ENCODE measurements at places on chromosomes 7 and 10.

DNA sequence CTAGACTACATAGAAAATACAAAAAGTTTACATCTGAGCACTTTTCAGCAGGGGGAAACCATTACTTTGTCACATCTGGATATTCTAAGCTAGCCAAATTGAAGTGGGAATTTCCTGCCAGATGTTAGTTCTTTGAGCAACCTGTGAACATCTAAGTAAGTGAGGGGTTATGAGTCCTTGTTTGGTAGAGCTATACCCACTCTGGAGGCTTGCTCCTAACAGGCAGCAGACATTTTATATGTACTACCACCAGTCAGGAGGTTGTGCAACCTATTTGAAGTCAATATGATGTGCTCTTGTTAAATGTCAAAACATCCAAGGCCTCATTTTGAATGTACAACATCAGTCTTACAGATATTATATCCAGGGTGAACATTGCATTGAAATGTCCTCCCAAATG is 143.3 kb upstream of the KAT6B start:
- DNase-seq: no peak

DNA sequence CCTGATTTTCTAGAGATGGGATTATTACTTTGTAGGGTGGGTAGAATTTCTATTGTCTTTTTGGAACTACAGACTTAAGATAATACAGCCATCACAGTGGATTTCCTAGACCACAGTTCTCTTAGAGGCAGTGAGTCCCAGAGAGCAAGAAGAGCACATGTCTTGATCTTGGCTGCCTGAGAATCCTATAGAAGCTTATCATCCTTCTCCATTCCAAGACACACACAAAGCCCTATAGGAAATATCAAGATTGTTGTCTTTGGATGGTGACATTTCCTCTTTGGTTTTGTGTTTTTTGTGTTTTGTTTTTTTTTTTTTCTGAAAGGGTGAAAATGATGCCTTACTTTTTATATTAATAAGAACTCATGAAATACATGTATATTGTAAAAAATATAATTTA is 143.1 kb downstream of the AHR start:
- no peak for DNase-seq

DNA sequence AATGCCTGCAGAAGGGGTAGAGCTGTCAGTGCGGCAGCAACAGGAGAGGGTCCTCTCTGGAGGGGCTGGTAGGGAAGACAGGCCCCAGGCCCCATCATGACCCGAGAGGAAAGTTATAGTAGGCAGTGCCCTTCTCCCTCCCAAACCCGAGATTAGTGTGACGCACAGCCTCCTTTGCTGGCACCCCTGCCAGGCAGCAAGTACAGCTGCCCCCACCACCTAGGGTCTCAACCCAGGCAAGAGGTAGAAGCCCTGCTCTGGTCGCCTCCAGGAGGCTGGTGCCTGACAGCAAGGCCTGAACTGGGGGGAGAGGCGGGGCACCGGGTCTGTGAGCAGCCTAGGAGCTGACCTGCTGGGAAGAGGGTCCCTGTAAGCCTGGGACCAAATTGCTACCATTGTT is 15.5 kb downstream of the LOXL4 start:
- no peak for DNase-seq

- no peak for DNase-seq
Measured at GRCh38 chr10:61130366-61130765, 186.4 kb upstream of the RHOBTB1 start.

GRCh38 chr7:48813472-48813871 is 110.9 kb upstream of the CDC14C start:
- DNase-seq: no peak

DNA sequence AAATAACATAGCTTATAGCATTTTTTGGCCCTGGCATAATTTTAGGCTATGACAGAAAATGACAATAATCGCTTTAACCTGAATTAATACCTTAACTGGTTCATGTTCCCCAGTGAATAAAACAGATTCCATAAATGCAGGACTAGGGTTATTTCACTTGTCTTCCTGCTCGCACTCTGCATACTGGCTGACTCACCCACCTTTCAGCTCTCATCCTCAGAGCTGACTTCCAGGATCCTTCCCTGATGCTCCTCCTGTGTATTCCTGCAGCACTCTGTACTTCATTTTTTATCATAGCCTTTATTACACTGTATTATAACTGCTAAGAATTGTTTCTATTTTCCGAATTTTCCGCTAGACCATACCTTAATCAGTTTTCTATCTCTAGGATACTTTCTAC is 123.7 kb downstream of the AVL9 start:
- DNase-seq: no peak

GRCh38 chr10:5890452-5890915 is 441 bp downstream of the FBH1 start:
- no peak for DNase-seq

GRCh38 chr7:94510582-94511496 is 1.2 kb downstream of the CASD1 start:
- no peak for DNase-seq

DNA sequence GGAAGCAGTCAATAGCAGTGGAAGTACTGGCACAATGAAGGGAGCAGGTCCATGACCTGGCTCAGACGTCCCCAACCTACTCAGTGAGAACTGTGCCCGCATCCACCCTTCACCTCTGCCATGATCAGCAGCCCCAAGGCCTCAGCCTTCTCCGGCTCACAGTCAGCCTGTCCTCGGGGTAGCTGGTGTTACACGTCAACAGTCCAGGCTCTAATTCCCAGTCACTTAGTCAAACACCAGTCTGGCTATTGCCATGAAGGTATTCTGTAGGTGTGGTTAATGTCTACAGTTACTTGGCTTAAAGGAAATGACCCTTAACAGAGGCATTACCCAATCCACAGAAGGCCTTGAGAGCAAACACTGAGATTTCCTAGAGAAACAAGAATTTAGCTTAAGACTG is 49.1 kb downstream of the GRB10 start:
- DNase-seq: no peak
